ENCODE measurements at places on chromosomes 5 and 9.
A peak's percentile ranks its signal among the peaks of the same experiment; 100 is the strongest.

DNA sequence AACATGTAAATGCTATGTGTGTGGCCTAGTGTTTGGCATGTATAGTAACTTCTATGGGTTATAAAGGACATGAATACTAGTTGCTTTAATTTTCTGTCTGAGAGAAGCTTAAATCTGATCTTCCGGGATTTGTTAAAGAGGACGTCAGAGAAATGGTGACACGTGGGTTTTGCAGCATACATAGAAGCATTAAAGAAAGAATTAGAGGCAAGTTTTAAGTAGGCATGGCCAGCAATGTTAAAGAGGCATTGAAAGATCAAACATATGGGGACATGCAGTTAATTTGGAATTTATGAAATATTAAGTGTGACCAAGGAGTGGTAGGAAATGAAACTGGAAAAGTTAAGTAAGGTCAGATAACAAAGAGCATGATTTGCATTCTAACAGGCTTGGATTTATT, 311.4 kb upstream of the RIOK2 start:
- no peak for DNase-seq

DNA sequence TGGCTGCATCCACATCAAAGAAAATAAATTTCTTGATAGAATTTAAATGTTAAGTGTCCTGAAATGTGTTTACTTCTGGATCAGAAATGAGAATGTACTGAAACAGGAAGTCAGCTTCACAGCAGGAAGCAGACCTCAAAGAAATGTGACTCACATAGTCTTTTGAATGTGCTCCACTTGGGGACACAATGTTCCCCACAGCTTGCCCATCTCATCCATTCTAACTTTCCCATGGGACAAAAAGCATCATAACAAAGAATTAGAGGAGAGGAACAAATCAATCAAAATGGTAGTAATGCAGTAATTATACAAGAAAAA, 85.7 kb downstream of the GRAMD2B start:
- DNase-seq: no peak

DNA sequence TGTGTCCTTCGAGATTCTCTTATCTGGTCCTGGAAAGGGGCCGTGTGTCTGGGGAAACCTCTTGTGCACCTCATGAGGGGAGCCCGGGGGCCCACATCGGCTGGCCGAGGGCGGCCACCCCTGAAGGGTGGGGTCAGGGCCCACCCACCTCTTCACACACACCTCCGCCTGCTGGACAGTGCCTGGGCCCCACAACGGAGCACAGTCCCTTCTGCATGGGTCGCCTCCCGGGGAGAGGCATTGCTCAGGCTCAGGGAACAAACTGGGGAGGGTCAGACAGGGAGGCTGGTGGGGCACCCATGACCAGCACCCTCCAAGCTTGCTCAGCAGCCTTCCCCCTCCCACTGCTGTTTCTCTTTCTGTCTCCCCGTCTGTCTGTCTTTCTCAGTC, 1.3 kb upstream of the LRRC14B start:
- no peak for DNase-seq

DNA sequence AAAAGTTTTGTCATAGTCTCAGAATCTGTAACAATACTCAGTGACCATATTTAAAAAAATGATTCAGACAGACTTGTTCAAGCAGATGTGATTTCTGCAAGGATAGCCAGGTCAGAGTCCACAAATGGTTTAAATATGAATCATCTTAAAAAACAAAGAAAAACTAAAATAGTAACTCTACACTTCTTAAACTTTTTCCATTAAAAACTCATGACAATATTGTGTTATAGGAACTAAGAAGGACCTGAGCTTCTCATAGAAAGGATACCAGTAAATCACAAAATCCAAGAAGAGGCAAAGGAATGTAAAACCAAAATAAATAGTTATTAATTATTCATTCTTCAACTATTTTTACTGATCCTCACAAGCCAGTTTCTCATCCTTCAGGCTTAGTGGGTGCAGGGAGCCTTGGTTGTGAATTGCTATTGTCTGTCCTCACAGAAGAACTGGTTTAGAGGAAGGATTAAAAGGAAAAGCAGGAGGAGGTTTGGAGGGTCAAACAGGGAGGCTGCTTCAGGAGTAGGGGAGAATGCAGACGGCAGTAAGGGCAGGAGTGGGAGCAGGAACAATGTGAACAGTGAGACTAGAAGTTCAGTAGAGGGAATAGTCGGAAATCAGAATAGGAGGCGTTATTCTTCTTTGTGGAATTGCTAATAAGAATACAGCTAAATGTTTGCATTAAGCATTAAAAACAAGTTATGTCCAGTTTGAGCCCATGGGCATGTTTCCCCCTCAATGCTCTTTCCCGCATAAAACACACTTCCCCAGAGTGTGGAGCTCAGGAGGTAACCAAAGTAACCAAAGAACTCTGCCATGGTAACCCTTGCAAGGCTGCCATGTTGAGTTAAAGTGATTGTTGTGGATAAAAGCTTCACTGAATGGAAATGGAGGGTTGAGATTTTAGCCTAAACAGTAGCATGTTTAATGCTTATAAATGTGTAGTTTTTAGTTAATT, 110.7 kb downstream of the CCDC192 start:
- DNase-seq: no peak

GRCh38 chr5:150143350-150144245, 12.0 kb downstream of the PDGFRB start:
- DNase-seq: no peak

GRCh38 chr5:77853353-77853907, 77.3 kb upstream of the TBCA start:
- no peak for DNase-seq

GRCh38 chr9:14992516-14992915, 82.3 kb upstream of the FREM1 start:
- DNase-seq: no peak

- no peak for DNase-seq
Observed at GRCh38 chr5:6322163-6322713, 56.1 kb downstream of the MED10 start.

GRCh38 chr9:77648234-77649108, at the start of gene GNA14:
GNA14 (minus strand) TSS chr9:77648322; CDS start chr9:77647793, 529 bp downstream.
- no peak for DNase-seq

GRCh38 chr9:94821098-94821887, 94.8 kb downstream of the AOPEP start:
- DNase-seq: no peak

- no peak for DNase-seq
Observed at GRCh38 chr9:83379045-83379444, 159.2 kb downstream of the FRMD3 start.

DNA sequence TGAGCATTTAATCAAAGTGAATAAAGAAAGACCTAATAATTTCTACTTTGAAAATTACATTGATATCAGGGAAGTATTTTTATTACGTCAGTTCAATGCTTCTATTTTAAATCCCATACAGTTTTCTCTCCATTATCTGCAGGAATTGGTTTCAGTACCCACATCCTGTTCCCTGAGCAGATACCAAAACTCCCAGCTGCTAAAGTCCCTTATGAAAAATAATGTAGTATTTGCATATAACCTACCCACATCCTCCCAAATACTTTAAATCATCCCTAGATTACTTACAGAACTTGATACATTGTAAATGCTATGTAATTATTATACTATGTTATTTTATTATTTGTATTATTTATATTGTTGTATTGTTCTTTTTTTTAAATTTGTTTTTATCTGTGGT, 125.4 kb upstream of the MINAR2 start:
- DNase-seq: no peak

DNA sequence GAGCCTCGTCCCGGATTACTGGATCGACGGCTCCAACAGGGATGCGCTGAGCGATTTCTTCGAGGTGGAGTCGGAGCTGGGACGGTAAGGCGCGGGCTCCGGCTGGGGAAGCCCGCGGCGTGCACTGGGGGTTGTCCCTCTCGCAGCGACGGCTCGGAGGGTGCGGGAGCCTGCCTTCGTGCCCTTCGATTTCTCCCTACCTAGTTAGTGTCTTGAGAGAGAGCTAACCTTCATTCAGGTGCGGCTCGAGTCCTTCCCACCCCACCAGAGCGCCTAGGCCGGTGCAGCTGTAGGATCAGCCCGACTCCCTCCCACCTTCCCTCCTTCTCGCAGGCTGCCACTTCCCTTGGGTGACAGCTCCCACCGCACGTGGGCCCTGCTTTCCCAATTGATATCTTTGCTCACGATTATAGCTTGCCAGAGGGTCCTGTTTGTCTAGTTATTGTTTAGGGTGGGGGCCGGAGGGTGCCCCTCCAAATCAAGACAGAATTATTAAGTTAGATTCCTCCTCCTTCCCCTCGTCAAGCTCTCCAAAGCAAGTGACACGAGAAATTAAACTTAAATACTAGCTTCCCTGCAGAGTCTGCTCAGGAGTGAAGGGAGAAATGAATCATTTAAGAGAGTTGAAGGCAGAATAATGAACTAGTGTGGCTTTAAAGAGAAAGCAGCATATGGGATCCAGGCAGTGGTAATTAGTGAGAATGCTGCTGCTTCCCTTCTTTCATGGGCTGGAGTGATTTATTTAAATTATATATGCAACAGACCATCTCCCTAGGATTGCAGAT, 569 bp downstream of the CAMK4 start:
- DNase-seq: peak; percentile 11

DNA sequence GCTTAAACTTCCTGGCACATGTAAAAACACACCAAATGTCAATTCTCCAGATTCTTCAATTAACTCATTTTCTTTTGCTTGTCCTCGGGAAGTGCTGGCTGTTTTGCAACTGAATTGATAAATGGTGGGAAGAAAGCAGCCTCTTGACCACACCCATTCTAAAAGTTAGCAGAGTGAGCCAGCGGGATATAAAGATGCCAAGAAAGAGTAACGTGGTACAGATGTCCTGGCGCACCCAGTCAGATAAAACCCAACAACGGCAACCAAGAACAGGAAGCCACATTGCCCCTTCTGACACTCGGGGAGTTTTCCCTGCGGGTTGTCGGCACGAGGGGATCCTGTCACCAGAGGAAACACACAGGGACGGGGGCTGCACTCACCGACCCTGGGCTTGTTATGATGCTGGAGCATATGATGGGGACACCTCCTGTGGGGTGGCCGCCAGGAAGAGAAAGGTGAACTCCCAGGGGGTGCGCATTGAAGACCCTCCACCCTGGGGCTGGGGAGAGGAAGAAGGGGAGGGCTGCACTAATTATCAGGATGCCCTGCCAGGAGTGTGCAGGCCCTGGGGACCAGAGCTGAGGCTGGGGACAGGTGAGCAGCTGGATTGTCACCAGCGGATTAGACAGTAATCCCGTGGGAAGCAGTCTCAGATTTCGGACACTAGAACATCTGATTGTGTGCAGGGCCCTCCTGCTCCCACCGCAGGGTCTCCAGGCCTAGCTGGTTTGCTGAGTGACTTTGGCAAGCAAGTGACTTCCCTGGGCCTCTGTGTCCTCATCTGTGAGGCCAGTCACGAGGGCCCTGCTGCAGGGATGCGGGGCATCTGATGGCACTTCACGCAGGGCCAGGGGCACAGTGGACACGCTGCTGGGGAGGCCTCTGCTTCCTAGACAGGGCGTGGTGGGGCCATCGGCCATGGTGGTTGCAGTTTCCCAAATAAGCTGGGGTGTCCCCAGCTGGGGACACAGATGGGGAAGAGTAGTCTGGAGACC, 59.2 kb downstream of the CRB2 start:
- no peak for DNase-seq

DNA sequence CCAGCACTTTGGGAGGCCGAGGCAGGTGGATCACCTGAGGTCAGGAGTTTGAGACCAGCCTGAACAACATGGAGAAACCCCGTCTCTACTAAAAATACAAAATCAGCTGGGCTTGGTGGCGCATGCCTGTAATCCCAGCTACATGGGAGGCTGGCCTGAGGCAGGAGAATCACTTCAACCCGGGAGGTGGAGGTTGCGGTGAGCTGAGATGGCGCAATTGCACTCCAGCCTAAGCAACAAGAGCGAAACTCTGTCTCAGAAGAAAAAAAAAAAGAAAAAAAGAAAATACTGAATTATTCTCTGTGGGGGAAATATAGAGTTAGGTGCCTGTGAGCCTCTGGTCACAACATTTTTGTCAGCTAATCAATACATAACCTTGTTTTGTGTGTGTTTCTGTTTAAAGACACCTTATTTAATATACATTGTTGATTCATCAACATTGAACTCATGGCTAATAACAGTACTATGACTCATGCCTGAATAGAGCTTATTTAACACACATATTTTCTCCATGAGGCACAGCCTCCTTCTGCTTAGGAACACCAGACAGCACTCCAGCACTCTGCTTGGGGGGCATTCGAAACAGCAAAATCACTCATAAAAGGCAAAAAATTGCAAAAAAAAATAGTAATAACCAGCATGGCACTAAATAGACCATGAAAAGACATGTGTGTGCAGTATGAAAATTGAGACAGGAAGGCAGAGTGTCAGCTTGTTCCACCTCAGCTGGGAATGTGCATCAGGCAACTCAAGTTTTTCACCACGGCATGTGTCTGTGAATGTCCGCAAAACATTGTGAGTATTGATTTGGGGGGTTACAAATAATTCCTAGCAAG, at the start of gene IL31RA:
Gene IL31RA (plus strand): TSS at position 519 of the 836 bp plus-strand sequence. CDS start 214 bp downstream, at position 733.
- no peak for DNase-seq

- no peak for DNase-seq
Observed at GRCh38 chr5:76804266-76804665, 14.6 kb upstream of the F2RL1 start.

DNA sequence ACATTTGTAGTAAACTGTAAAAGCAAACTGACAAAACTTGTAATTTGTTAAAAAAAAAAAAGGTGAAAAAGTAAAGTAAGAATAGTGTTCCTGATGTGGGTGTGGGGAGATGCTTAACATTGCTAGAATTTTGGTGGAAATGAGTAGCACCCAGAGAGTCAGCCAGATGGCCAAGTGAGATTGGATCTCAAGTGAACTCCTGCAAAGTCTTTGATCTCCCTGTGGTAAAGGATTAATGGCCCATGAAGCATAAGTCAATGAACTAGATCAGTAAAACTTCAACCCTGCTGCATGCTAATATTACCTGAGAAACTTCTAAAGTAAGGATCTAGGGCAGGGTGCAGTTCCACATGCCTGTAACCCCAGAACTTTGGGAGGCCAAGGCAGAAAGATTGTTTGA, 19.0 kb upstream of the FAM169A start:
- no peak for DNase-seq

DNA sequence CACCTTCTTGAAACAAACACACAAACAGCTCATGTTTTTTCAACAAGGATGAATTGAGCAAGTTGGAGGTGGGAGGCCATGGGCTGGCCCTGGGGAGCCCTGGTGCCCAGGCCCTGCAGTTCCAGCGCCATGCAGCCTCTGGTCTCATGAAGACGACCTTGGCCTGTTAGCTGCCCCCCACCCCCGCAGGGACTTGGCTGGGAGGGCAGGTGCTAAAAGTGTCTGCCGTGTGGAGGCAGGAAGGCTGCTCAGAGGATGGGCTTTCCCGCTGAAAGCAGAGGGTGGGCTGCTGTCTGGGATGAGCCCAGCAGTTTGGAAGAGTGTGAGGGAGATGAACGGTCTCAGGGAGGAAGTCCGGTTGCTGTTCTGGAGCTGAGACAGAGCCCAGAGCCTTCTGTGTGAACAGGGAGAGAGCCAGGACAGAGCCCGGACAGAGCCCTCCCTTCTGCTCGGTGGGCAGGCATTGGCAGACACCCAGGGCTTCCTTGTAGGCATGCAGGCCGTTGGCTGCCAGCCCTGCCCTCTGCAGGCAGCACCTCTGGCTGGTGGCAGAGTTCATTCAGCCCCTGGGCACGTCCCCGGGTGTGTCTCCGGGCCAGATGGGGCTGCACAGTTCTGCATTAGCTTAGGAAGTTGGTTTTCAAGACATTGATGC, 18.7 kb downstream of the ROPN1L start:
- DNase-seq: no peak

Data from NCI-H1694 (cell line).